ENCODE measurements at places on chromosomes 4 and X.

- no peak for DNase-seq
Measured at GRCh38 chr4:8507624-8508023, 67.0 kb downstream of the TRMT44 start.

GRCh38 chr4:129545599-129546278, 449.8 kb downstream of the C4orf33 start:
- peak; percentile 85 for DNase-seq

- DNase-seq, result no peak
Measured at GRCh38 chrX:126448681-126449080, 103.9 kb downstream of the DCAF12L1 start.

DNA sequence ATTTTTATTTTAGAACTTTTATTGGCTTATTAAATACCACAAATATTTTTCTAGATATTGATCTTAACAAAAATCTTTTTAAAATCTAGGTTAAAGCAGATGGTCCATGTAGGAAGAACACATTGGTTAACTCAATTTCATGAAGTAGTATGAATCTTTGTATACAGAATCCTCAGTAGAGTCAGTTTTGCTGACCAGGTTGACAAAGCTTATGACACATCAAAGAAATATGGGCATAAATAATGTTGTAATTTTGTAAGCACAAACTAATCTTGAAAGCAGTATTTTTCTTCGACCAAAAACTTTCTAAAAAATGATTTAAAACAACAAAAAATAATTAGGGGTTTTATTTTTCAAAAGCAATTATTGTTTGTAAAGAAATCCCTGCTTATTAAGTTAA, 479.3 kb upstream of the PCDH10 start:
- peak; percentile 56 for DNase-seq

DNA sequence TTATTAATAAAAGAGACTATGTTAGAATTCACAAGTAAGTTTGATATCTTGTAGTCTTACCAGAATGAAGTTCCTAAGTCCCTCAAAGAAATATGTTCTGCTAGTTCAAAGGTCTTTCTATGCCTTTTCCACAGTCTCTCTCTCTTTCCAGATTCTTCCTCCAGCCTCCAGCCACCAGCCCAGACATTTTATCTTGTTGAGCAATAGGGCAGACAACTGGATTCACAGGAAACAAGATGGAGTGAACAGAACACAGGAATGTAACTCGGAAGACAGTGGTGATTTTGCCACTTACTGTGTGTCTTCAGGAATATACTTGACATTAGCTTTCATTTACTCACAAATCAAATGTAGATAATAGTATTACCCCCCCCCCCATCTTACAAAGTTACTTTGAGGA, 17.1 kb upstream of the CPEB2 start:
- DNase-seq, result peak; percentile 76

GRCh38 chrX:29487714-29488113, 727.6 kb upstream of the MAGEB2 start:
- DNase-seq, result peak; percentile 4

DNA sequence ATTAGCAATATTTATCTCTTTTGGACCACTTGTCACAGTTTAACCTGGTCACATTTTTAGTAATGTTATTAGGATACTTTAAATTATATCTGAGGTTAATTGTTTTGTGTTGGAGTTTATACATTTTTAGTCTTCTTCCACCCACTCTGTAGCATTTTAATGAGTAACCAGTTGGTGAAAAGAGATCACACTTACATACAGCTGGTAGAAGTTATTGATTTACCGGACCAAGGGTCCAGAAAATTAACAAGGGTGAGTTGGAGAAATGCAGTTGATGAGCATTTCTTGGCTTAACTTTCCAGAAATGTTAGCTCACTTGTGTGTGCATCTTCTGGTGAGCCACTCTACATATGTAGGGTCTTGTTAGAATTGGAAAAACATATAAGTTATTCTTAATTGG, 219.6 kb downstream of the GRXCR1 start:
- no peak for DNase-seq

- peak; percentile 33 for DNase-seq
Measured at GRCh38 chr4:147157860-147158701, 212.4 kb upstream of the TTC29 start.

GRCh38 chr4:98493296-98493695, 165.1 kb downstream of the TSPAN5 start:
- no peak for DNase-seq

- DNase-seq, result no peak
Measured at GRCh38 chr4:53580274-53580673, 11.0 kb downstream of the LNX1 start.

DNA sequence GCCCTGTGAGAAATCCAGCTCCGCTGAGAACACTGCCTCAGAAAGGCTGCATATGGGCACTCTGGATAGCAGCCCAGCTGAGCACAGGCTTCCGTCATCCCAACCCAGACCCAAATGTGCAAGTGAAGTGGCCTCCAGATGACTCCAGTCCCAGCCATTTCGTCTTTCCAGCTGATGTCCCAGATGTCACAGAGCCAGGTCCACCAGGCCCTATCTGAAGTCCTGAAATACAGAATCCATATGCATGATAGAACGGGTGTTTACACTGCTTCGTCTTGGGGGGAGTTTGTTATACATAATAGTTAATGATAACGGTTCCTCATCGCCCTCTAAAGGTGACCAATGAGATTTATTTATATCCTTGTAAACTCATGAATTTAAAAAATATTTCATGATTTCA, 72.6 kb upstream of the TRIM2 start:
- DNase-seq, result no peak

DNA sequence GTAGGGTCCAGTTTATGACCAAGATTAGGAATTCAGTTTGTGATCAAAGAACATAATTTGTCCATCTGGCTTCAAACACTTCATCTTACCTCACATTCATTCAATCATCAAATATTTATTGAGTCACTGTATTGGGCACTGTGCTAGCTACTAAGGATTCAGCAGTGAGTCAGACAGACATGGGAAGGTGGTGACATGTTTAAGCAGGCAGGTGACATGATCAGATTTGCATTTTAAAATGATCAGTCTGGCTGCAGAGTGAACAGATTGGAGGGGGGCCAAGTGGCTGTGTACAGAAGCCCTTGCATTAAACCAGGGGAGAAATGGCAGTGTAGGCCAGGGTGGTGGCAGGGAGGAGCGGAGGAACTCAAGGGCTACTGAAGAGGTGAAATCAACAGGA, 25.1 kb upstream of the APLN start:
- DNase-seq, result no peak

DNA sequence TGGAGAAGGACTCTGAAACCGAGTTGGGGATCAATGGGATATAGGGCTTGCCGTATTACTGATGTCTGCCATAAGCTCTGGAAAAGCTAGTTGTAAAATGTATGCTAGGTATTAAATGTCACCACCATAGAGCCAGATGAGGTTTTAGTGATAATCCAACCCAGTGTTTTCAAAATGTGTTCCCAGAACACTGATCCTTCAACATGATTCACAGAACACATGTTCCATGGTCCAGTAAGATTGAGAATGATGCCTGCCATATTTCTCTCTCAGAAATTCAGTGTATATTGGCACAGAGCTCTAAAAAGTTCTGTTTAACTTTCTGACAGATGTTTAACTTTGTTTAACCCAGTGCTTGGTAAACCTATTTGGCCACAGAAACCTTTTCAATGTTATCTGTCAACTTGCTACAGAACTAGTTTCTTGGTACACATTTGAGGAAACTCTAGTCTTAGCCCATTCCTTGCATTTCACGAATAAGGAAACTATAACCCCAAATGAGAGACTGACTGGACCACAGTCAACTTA, 160.2 kb downstream of the PALLD start:
- DNase-seq, result no peak

DNA sequence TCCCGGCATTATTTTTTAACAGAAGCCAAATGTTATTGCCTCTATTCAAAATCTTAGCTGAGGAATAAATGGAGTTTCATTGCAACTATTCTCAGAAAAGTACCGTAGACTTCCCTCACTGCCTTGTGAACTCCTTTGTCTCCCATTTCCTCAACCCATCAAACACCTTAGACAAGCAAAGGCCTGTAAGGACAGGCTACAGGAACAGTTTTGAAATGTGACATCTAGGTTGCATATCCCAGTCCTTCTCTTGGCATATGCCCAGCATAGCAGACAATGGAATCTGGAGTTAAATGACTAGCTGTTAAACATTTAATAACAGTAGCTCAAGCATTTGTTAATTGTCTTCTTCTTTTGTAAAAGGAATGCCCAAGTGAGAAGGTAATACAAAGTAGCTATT, 1371.7 kb downstream of the STIM2 start:
- no peak for DNase-seq

DNA sequence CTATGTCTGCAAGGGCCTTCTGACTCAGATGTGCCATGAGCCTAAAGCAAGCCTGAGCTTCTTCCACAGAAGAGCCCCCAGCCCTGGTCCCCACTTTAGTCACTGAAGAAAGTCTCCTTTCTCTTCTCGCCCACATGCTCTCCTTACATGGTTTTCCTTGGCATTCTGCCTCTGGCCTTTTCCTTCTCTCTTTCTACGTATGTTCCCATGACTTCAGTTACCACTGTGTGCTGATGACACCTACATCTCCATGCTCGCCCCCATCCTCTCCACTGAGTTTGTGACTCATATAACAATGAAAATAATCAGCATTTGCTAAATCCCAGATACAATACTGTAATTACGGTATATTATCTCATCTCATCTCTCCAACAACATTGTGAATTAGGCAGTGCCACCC, 149.3 kb downstream of the AMMECR1 start:
- DNase-seq, result peak; percentile 55

DNA sequence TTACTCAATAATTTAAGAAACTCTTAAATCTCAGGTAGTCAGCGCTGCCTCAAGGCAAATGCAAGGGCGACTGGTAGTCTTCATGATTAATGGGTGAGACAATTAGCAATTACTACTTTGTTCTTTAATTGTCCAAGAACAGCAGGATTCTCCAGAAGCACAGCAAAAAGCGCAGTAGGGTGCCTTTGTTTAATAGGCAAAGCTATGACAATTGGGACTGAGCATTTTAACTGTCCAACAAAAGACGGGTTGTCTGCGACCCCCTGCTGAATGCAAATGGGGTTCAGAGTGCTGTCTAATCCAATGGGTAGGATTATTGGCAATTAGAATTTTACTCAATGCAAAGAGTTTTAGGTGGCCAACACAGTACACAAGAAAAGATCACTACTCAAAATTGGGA, 286.1 kb downstream of the CHIC1 start:
- DNase-seq, result no peak

DNA sequence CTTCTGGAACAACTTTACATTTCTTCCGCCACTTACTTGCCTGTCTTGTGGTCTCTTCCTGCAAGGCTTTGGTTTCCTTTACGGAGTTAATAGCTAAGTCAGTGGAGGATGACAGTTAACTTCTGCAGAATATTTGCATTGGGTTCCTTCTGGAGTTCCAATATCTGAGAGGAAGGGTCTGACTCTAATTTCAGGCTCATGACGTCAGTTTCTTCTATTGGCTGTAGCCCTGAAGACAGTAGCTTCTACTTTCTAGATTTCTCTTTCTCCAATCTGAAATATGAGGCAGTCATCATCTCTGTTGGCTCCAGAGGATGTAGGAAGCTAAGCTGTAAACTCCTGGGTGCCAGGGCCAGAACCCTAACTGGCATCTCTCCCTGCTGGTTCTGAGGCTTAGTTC, 76.7 kb downstream of the FRMPD3 start:
- DNase-seq, result no peak

GRCh38 chr4:55634417-55635128, 1.5 kb downstream of the NMU start:
- no peak for DNase-seq

DNA sequence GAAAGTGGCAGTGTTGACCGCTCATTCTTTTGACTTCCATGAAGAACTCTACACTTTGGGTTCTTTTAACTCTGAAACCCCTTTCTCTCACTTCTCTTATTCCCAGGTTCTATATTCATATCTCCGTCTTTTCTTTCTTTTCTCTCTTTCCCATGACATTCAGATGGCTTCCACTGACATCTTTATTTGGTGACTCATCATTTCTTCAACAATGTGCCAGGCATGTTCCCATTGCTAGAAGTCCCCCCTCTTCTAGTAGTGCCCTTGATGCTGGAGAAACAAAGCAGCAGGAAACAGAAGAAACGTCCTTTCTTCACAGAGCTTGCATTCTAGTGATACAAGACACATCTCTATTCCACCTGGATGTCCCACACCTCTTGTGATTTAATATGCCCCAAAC, 33.3 kb downstream of the PKD2 start:
- DNase-seq, result no peak

DNA sequence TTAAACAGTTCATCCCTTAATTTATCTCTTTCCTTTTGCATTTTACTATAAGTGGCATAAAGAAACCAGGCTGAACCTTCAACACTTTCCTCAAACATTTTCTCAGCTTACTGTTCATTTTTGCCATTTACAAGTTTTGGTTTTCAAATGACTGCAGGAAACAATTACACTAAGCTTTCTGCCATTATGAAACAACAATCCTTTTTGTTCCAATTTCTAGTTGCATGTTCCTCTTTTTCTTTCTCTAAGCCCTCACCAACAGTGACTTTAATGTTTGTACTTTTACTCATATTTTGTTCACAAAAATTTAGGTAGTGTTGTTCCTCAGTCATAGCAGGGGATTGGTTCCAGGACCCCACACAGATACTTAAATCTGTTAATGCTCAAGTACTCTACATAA, 1526.1 kb downstream of the STIM2 start:
- DNase-seq, result no peak

DNA sequence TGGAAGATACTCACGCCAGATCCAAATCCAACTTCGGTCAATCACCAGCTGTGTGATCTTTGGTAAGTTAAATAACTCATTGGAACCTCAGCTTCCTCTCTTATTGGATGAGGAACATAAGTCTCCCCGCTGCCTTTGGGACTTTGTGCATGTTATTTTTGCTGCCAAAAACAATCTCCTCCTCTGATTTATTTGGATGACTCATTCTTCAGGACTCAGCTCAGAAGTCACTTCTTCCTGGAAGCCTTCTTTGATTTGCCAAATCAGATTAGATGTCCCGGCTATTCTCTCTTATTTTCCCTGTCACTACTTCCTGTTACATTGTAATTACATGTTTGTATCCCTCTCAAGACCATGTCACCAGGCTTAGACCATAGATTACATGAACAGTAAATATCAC, 138.0 kb upstream of the BOD1L1 start:
- DNase-seq, result no peak

DNA sequence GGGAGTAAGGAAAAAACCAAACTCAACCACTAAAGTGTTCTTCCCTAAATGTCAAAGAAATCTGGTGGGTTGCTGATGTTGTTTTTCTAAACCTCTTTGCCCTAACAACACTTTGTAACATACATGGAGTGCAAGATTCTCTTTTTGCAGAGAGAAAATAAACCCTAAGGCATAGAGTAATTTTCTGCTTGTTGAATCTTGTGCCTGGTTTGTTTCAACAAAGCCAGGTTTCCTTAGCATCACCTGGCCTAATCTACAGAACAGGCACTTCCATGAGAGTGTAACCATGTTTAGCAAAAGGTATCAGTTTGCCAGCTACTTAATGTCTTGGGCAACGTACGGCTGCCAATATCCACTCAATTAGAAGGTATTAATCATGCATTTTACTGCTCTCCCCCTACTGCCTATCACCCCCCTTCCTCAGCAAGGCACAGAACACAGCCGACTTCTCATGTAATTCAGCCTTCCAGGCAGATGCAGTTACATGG, 219.2 kb downstream of the MAML3 start:
- DNase-seq, result no peak
